ENCODE measurements at places on chromosomes 2 and 18.

GRCh38 chr2:129233751-129234406 lies 745.6 kb upstream of the RAB6C start:
- DNase-seq: no peak

GRCh38 chr2:98909317-98910211 lies 26.5 kb downstream of the CRACDL start:
- no peak for DNase-seq

- DNase-seq: no peak
Observed at GRCh38 chr2:189204322-189204941, 24.9 kb upstream of the COL5A2 start.

- DNase-seq: no peak
Observed at GRCh38 chr2:237171396-237171795, 85.7 kb downstream of the COPS8 start.

- no peak for DNase-seq
Observed at GRCh38 chr2:134079373-134079772, 174.5 kb upstream of the MGAT5 start.

Measured in activated T-helper 2 cell treated with anti-CD3 and anti-CD28 coated beads, Interferon-gamma antibody, Interleukin-2, Interleukin-4, amounts not matched to agents 10 μg/mL and 5 μg/mL and 100 μg/mL, durations not matched to agents 14 hours and 24 hours and 36 hours (primary cell).